ENCODE measurements at places on chromosomes 3 and 15.

- no peak for DNase-seq
Observed at GRCh38 chr15:63729115-63729884, 104.4 kb downstream of the HERC1 start.

DNA sequence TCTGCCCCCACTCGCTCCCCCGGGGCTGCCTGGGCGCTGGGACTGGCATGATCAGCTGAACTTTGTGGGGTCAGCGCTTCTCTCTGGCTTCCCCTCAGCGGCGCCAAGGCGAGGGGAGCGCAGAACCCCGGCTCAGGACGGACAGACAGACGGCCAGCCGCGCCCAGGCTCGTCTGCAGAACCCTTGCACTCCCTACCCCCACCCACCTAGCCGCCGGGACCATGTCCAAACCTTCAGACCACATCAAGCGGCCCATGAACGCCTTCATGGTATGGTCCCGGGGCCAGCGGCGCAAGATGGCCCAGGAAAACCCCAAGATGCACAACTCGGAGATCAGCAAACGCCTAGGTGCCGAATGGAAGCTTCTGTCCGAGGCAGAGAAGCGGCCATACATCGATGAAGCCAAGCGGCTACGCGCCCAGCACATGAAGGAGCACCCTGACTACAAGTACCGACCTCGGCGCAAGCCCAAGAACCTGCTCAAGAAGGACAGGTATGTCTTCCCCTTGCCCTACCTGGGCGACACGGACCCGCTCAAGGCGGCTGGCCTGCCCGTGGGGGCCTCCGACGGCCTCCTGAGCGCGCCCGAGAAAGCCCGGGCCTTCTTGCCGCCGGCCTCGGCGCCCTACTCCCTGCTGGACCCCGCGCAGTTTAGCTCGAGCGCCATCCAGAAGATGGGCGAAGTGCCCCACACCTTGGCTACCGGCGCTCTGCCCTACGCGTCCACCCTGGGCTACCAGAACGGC is 621 bp downstream of the SOX14 start:
- peak; percentile 11 for DNase-seq

DNA sequence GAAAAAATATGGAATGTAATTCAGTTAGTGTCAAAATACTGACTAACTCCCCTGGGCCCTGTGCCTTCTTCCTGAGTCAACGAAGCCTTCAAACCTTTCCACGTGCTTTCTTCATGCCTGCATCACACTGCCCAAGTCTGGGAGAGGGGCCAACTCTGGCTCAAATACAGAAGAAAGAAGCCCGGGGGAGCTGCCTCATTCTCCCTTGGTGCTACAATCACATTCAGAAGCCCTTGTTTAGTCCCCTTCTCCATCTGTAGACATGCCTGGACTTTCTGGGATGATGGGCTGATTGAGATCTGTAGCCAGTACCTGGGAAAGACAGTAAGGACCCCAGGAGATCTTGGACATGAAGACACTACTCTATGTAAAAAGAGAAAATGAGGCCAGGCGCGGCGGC is 77.8 kb upstream of the GSK3B start:
- no peak for DNase-seq

DNA sequence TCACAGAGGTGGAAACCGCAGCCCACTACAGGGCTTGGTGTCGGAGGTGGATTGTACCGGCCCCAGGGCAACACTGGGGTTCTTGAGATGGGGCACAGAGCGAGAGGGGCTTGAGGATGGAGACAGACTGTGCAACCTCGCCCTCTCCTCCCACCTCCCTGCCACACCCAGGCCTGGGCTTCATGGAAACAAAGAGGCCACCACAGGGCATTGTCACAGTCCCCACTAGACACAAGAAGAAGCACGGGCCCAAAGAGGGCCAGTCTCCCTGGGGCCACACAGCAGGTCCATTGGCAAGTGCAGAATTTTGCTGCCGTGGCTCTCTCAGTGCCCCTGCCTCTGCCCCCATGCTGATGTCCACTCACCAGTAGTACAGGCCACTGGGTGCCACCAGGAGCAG is 4.1 kb upstream of the CALML4 start:
- DNase-seq, result no peak

DNA sequence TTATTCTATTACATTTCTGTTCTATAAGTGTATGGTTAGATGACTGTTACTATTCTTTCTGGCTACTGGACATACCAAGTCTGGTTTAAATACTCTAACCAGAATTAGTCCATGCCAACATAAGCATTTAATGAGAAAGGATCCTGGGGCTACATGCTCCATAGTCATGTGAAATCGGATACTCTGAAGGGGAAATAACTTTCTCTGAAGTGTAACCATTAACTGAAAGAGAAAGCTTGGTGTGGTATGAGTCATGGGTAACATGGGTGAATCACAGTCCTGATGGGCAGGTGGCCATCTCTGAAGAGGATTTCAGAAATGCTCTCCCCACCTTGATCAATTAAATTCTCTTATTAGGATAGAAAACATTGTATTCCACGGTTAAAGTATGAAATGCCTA is 69.4 kb downstream of the FHIT start:
- DNase-seq, result peak; percentile 61

DNA sequence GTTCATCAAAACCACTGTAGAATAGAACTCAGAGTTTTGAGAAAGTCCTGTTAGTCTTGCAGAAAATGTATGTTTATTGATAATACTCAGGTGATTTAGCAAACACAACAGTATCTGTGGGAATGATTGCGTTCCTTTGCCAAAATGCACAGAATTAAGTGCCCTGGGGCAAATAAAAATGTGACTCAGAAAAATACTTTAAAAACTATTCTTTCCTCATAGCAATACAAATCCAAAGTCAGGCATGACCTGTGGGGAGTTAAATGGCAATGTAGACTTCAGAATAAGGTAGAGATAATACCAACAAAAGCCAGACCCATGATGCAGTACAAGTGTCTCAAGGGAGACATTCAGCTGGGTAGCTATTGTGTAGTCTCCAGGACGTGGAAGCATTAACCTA is 72.3 kb upstream of the SNTN start:
- no peak for DNase-seq

- no peak for DNase-seq
Observed at GRCh38 chr15:29324746-29325145, 55.1 kb upstream of the NSMCE3 start.

DNA sequence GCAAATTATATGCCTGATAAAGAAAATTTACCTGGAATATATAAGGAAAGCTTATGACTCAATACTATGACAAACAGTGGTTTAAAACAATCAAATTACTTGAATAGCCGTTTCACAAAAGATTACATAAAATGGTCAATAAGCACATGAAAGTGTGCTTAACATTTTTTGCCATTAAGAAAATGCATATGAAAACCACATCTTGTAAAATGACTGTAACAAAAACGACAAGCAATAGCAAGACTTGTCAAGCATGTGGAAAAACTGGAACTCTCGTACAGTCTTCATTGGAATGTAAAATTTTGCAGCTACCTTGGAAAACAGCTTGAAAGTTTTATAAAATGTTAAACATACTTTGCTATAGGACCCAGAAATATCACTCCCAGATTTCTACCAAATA is 1110.3 kb downstream of the NAALADL2 start:
- DNase-seq, result no peak

- DNase-seq, result no peak
Observed at GRCh38 chr3:165903885-165904630, 66.8 kb upstream of the BCHE start.

DNA sequence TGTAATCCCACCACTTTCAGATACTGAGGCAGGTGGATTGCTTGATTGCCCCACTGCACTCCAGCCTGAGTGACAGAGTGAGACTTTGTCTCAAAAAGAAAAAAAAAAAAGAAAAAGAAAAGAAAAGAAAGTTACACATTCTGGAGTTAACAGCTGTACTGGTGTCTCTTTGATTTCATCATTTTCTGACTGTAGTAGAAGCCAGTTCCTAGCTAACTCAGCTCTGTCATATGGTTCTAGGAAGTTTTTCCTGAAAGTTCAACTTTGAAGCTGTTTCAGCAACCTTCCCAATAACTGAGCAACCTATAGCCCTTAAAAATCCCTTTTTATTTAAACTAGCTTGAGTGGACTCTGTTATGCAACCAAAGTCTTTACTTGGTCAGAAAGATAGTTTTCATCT is 104.6 kb upstream of the STRIT1 start:
- no peak for DNase-seq

GRCh38 chr3:23889386-23889785 is 27.4 kb downstream of the NKIRAS1 start:
- no peak for DNase-seq

DNA sequence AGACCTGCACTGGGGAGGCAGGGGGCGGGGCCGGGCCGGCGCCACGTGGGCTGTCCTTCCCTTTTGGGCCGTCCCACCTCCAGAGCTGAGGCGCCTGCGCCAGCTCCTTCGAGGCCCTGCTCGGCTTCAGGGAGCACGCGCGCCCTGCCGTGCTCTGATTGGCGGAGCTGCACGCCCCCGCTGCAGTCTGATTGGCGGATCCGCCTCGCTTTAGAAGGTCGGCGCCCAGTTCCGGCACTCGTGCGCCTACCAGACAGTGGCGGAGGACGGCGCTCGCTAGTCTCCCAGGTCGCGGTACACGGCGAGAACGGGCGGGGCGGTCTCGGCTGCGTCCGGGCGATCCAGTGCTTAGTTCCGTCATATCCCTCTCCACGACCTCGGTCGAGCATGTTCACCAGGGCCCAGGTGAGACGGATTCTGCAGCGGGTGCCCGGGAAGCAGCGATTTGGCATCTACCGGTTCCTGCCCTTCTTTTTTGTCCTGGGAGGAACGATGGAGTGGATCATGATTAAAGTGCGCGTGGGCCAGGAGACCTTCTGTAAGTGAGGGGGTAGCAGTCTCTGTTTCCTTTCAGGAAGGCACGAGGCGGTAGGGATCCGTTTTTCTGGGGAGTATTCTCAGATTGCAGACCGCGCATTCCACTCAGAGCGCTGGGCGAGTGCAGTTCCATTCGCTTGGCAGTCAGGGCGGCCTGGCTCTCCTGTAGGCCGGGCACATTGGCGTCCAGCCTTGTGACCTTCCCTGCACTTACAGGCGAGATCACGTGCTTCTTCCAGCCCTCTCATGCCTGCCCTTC is at the start of gene UQCC5:
Gene UQCC5, plus strand, starts transcription at position 237 of the 796 bp plus-strand sequence. Its CDS starts 151 bp downstream, at position 388.
- peak; percentile 97 for DNase-seq

GRCh38 chr3:44031387-44032380 is 210.0 kb upstream of the TOPAZ1 start:
- DNase-seq, result peak; percentile 43

DNA sequence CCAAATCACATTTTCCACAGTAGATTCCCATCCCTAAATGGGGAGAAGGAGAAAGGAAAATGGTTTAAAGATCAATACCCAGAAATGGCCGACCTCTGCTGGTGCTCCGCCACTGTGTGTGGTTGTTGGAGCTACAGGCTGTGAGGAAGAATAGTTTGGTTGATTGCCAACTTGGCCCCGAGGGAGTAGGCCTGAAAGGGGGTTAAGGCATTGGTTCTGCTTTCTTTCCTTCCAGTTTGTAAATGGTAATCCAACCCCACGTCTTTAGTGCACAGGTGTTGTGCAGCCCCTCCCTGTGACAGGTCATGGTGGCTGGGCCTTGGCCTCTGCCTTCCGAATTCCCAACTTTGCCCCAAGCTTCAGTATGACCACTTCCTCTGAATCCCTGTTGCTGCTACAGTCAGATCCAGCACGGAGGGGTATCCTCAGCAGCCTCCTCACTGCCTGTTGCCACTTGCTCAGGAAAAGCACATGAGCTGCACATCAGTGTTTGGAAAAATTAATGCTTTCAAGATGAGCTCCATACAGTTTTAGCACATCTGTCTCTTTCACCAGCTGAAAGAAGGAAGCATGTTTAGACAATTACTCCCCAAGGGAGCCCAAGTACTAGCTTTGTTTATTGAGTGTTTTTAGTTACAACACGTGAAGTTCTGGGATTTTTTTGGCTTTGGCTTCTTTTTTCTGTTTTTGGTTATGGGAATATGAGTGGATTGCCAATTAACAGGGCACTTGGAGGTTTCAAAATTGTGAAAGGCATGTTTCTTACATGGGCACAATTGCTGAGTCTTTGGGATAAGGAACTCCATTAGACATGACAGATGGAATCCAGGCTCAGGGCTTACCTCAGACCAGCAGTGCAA is 92.3 kb upstream of the ROPN1 start:
- no peak for DNase-seq

DNA sequence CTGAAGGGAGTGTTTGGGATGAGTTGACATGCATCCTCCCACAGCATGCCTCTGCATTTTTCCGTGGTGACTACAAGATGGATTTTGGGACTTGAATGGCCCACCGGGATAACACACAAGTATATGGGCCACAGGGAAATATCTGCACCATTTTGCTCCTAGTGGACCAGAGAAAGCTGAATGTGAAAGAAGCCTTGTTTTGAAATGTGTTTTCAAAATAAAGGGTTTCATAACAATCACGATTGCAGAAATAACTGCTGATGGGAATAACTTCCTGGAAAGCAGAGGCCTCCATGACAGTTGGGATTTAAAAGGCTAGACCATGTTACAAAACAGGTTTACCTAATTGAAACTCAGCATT is 77.5 kb upstream of the PRR23C start:
- DNase-seq, result no peak

- DNase-seq, result no peak
Observed at GRCh38 chr3:24129549-24129948, 184.5 kb downstream of the NR1D2 start.

GRCh38 chr3:12675115-12675810 is 11.3 kb upstream of the RAF1 start:
- no peak for DNase-seq

DNA sequence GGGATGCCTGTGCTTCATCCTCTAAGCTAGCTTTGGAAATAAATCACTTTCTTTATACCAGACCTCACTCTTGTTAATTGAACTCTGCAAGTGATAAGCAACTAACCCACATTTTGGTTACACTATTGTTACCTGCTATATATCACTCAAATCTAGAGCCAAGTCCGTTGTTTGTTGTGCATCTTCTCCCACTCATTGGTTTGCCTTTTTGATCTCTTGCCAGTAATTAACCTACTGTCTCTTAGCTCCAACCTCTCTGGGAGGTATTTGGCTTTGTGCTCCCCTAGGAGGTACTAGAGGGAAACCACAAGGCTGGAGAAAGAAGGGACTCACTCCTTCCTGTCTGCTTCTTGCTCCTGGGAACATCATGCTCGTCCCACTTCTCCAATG is 12.8 kb upstream of the CRBN start:
- DNase-seq, result no peak

- DNase-seq, result no peak
Observed at GRCh38 chr15:101178479-101178878, 73.4 kb downstream of the CHSY1 start.

DNA sequence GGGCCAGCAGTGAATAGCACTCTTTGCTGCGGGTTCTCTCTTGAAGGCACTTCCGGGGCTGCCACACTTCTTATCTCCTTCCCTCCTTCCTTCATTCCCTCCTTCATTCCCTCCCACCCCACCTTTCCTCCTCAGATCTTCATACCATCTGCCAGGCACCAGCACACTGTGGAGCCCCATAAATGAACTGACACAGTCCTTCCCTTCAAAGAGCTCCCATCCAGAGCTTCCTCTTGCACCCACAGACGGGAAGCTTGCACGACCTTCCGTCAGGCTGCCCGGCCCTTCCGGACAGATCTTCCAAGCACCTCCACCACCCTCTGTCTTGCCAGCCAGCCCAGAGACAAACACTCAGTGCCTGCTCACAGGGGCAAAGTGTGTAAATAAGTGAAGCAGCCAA is 65.4 kb upstream of the HERC1 start:
- no peak for DNase-seq
